Left lung (tissue), 14 donors: ENCODE measurements at places on chromosomes 12 and 14. TPM values are rescaled to one million over a fixed set of nuclear protein-coding genes. Genes with fewer than 3 reads are reported as not detected.
A peak's percentile ranks its signal among the peaks of the same experiment; 100 is the strongest.

ZNF385A gene
- 18.1 TPM for total RNA-seq

HOXC13 gene
- total RNA-seq, result not detected

KRT81 gene
- total RNA-seq, result not detected

- no peaks in the 10 kb centered on the region for H3K4me1 ChIP-seq
- H3K27me3 ChIP-seq, result no peaks in the 10 kb centered on the region
- no peak for DNase-seq
- no peaks in the 10 kb centered on the region for H3K36me3 ChIP-seq
- no peak overlapping the region for H3K4me3 ChIP-seq
Observed at GRCh38 chr14:67517083-67517482, 16.0 kb upstream of the PLEKHH1 start.

- H3K27me3 ChIP-seq, result no peaks in the 10 kb centered on the region
- no peak overlapping the region for H3K4me3 ChIP-seq
- H3K27ac ChIP-seq, result no peak overlapping the region
- H3K4me1 ChIP-seq, result no peaks in the 10 kb centered on the region
- DNase-seq, result peak; percentile 15
Observed at GRCh38 chr14:82562881-82563280, 1029.2 kb upstream of the SEL1L start.

GRCh38 chr14:57383125-57383745 lies 7.2 kb upstream of the NAA30 start:
- H3K4me3 ChIP-seq, result no peak overlapping the region
- no peaks in the 10 kb centered on the region for H3K36me3 ChIP-seq
- H3K4me1 ChIP-seq, result no peaks in the 10 kb centered on the region
- H3K27me3 ChIP-seq, result peaks cover 3% of the 10 kb centered on the region
- no peak for DNase-seq
- H3K27ac ChIP-seq, result no peak overlapping the region

- H3K4me3 ChIP-seq, result no peak overlapping the region
- H3K36me3 ChIP-seq, result no peaks in the 10 kb centered on the region
- H3K27ac ChIP-seq, result no peak overlapping the region
- DNase-seq, result no peak
- H3K4me1 ChIP-seq, result no peaks in the 10 kb centered on the region
- H3K27me3 ChIP-seq, result no peaks in the 10 kb centered on the region
Observed at GRCh38 chr12:91940826-91941570, 204.6 kb downstream of the BTG1 start.

DNA sequence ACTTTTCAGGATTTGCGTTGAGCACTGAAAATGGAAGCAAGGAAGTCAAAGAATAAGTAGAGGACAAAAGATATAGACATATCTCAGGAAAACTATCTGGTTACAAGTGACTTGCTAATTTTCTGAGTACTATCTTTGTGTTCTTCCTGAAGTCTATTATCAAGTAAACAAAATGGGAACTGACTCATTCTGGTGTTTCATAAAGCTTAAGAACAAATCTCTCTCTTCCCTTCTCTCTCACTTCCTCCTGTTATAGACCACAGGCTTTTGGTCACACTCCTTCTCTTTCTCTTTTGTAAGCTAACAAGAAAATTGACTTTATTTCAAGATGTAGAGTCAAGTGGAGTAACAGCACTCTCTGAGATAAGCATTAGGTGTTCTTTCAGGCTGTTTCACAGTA lies 406.6 kb upstream of the SYT1 start:
- no peak overlapping the region for H3K27ac ChIP-seq
- no peak for DNase-seq
- no peak overlapping the region for H3K4me3 ChIP-seq

- peak overlapping the region; percentile 76 for H3K27ac ChIP-seq
- peaks cover 12% of the 10 kb centered on the region for H3K4me1 ChIP-seq
- H3K27me3 ChIP-seq, result no peaks in the 10 kb centered on the region
- peaks cover 11% of the 10 kb centered on the region for H3K36me3 ChIP-seq
- peak overlapping the region; percentile 25 for H3K4me3 ChIP-seq
- DNase-seq, result no peak
Observed at GRCh38 chr12:6946033-6946919, 2.5 kb downstream of the C12orf57 start.
